ENCODE measurements at places on chromosomes 7 and 10.

DNA sequence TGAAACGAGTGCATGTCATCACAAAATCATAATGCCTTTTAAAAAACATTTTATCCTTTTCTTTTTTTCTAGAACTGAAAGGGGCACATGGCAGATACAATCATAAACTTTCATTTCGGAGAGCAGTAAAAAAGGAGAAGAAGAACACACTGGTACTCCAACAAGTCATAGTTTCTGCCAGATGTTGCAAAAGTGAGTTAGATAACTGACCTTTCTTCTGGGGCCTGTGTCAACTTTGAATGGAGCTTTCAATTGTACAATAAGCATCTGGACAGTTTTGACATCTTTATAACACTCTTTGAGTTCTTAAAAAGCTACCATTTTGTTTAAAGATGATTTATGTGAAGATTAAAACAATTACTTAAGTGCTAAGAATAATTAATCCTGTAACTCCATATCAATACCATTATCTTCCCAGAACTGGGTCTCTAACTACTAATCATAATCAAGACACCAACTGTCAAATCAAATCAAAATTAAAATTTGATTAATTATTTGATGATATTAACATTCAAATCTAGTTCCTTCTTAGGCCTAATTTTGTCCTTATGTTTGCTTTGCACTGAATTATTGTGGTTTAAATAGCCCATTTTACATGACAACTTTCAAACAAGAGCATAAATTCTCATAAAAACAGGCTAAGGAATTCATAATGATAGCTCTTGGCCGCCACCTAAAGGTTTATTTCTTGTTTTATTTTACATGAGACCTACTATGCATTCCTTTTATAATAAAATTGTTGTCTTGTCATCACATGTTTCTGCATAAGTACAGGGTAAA, 19.5 kb upstream of the ITGB8 start:
- DNase-seq: no peak

GRCh38 chr10:84415539-84416244, 87.3 kb downstream of the CCSER2 start:
- no peak for DNase-seq

GRCh38 chr7:130939321-130940095, 205.5 kb upstream of the KLF14 start:
- DNase-seq: no peak

GRCh38 chr10:16770670-16771069, 46.6 kb downstream of the RSU1 start:
- no peak for DNase-seq

DNA sequence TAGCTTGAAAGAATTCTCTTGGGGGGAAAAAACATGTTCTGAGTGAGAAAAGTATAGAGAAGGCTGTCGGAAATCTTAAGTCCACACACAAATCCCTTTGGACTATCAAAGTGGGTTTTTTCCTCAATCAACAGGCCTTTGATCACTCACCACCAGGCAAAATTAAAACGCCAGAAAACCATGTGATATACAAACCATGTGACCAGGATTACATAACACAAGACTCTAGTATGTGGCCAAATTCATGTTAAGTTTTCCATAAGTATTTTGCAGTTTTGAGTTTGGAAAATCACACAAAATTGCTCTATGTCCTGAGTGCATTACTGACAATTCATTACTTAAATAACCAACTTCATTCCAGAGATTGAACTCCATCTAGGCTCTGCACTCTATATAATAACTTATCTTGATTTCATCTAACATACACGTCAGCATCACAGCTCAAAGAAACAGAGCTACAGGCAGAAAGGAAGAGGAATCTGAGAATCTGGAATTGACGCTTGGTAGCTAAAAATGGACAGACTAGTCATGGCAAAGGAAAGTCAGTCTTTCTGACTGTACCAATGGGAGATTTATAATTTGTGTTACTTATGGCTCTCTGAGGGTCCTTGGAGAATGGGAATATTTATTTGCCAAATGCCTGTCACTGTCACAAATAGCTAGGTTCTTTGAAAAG, 383.5 kb downstream of the SFMBT2 start:
- DNase-seq: no peak

DNA sequence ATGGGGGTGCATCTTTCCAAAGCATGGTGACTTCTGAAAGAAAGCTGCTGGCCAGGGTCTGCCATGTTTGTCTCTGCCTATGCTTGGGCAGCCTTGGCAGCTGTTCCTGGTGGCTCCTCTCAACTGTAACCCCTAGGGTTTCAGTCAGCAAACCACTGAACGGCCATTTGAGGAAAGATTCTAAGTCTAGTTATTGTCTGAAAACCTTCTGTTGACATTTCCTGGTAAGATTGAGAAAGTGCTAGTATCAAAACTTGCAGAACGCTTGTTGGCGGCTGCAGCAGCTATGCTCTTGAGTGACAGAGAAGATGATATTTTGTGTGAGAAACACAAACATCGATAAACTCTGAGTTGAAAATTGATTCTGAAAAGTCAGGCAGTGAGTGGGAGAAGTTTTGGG, 523.1 kb downstream of the LRMDA start:
- no peak for DNase-seq

DNA sequence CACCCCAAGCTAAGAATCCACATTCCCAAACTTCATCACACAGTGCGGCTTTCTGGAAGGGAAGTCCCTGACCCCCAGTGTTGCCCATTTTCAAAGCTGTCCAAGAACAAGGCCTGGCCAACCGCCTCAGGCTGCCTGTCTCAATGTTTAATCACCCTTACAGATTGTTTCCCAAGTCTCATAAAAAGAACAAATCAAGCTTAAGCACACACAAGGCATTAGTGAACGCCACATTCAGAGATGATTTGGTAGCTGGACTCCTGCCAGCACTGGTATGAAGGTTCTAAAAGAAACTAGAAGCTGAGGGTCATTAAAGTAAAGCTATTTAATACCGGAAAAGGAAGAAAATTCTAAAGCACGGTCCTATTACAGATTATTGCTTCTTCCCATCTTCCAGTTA, 35.6 kb downstream of the C10orf90 start:
- DNase-seq: no peak

DNA sequence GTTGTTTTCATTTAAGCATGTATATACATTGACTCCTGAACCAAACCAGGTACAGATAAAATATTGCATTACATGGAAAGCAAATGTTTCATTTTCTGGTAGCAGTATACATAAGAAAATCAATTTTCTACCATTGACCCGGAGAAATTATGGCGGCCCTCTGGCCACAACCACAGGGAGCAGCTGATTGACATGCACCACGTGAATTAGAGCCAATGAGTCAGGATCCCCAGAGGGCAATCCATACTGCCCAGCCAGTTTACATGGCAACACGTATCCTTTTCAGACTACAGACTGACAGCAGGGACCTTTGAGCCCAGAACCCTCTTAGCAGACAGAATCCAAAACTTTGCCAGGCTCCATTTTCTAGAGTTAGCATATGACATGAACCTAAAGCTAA, 272.2 kb upstream of the NEBL start:
- no peak for DNase-seq

DNA sequence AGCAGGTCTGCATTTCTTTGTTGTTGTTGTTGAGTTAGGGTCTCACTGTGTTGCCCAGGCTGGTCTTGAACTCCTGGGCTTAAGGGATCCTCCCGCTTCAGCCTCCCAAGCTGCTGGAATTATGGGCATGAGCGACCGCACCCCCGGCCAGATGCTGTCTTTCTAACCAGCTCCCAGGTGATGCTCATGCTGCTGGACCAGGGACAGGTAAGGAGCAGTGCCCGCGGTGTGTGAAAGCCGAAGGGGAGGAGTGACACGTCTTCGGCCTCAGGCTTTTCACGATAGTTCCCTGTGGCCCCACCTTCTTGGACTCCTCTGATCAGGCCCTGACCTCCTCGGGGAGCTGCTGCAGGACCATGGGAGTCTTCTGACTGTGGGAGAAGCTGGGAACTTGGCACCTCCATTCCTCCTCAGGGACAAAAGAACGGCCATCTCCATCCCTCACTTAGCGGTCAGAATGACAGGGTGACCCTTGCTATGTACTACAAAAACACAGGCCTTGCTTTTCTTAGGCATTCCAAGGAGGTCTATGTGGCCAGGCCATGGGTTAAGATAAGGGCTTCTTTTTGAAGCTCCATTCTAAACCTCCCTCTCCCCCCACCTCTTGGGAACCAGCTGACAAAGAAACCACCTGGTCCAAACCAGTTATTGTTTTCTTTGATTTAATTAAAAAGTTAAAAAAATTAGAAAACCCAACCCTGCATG, 5.5 kb downstream of the SFRP5 start:
- no peak for DNase-seq

DNA sequence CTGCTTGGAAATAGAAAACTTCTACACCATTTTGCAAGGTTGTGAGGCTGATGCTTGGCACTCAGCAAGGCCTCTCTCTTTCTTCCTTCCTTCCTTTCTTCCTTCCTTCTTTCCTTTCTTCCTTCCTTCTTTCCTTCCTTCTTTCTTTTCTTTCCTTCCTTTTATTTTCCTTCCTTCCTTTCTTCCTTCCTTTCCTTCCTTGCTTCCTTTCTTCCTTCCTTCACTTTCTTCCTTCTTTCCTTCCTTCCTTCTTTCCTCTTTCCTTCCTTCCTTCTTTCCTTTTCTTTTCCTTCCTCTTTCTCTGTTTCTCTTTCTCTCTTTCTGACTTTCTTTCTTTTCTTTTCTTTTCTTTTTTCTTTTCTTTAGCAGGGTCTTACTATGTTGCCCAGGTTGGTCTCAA, 460.4 kb downstream of the KCNMA1 start:
- DNase-seq: no peak

- DNase-seq: peak; percentile 64
Measured at GRCh38 chr10:2925631-2926030, 141.7 kb upstream of the PFKP start.

- DNase-seq: no peak
Measured at GRCh38 chr10:4306871-4307270, 519.1 kb upstream of the AKR1E2 start.

DNA sequence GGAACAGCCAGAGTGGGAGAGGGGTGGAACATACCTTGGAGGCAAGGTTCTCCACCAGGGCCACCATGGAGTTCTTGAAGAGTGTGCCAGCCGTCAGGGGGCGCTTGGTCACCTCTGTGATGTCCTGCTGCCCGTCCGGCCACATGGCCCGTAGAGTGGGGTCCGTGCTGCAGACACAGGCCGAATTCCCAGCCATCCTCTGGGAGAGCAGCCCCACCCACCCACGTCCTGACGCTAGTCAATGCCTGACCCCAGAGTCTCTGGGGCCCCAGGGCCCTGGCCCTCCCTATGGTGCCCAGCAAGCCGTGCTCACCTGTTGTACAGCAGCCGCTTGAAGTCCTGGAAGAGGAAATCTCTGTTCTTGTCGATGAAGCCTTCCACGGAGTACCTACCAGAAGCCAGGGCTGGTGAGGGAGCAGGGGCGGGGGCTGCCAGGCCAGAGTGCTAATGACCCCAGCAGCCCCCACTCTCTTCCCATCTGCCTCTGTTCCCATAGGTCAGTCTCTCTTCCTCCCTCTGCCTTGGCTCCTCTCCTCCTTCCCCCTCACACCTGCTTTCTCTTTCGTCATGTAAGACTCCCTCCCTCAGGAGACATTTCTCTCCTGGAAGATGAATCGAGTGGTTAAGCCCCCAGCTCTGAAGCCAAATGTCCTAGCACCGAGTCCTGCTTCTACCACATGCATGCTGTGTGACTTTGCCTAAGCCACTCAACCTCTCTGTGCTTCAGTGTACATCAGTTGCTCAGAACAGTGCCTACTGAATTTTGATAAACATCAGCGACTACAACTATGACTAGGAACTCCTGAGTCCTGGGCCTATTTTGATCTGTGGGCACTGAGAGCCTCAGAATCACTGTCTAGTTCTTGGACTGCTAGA, 11.0 kb downstream of the MYO1G start:
- no peak for DNase-seq

- DNase-seq: no peak
Measured at GRCh38 chr7:102284399-102284798, 2.3 kb upstream of the SH2B2 start.

DNA sequence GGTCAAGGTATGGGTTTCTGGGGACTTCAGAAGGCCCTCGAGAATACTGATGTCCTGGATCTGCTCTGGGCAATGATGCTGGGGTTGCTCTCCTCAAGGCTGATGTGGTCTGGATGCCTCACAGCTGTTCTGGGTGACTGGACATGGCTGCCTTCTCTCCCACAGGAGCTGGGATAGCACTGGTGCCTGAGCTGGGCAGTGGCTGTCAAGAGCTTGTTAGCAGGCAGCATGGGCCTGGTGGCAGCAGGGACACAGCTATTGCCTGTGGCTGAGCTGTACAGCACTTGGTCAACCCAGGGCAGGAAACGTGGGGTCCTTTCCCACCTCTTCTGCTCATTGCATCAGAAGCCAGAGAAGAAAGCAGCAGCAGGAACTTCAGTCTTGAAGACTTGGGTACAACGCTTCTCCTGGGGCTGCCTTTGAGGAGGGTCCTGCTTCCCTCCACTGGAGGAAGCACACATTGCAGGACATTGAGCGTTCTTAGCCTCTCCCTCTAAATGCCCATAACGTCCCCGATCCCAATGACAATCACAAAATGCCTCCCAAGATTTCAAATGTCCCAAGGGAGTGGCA, 13.0 kb downstream of the ADCYAP1R1 start:
- DNase-seq: no peak

DNA sequence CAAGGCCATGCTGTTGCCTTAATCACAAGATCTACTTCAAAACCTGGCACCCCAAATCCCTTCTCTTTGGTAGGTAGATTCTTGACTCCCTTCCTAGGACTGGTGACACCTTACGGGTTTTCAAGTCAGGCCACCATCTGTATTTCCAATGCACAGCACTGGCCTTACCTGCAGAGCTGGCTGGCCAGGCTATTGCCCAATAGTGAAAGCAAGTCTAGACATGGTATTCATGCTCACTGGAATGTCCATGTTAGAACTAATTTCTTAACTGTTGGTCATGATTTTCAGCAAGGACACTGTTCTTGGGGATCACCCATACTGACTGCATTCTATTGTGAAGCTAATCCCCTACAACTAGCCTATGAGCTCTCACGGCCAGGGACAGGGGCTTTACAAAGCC, 313.1 kb upstream of the RNF32 start:
- DNase-seq: no peak

GRCh38 chr7:39383136-39383535, 183.1 kb upstream of the YAE1 start:
- no peak for DNase-seq

DNA sequence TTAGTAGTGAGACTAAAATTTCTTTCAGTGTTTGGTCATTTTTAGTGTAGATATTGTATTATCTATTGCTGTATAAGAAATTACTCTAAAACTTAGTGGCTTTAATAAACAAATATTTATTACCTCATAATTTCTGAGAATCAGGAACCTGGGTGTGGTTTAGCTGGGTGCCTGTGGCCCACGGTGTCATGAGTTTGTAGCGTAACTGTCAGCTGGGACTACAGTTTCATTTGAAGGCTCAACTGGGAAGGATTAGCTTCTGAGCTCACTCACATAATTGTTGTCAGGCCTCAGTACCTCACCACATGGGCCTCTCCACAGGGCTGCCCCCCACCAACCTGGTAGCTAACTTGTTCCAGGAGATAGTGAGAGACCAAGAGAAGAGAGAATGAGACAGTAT, 98.5 kb downstream of the SRI start:
- DNase-seq: no peak

Measured in NCI-H187 (cell line).